ENCODE measurements at places on chromosomes 4 and X. TPM values are rescaled to one million over a fixed set of nuclear protein-coding genes. Genes with fewer than 3 reads are reported as not detected.

The QRFPR gene
- not detected for total RNA-seq

DNA sequence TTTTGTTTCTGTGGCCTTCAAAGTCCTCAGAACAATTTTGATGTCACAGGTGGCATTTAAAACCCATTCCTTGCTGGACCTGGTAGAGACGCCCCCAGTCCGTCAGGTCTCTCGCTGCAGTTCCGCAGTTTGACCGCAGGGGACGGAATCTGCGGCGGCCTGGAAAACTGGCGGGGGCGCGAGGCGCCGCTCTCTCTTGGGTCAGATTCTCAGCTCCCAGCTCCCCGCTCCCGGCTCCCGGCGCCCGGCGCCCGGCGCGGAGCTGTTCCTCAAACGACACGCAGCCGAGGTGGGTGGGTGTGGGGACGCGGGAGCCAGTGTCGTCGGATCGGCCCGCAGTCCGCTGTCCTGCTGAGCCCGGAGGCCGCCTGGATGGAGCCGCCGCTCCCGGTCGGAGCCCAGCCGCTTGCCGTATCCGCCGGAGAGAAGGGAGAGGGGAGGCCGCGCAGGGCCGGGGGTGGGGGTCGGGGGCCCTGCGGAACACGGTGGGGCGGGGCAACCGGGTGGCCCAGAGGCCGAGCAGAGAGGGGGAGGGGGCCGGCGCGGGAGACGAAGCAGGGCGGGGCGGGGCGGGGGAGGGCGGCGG is at the start of gene OCRL:
Gene OCRL (plus strand): TSS at position 192 of the 586 bp plus-strand sequence. CDS start 181 bp downstream, at position 373.
- DNase-seq = peak; percentile 80

- no peak for DNase-seq
These were observed 68.7 kb upstream of the AFAP1 start for GRCh38 chr4:8008391-8008790.

The RNF128 gene
- 3.0 TPM for total RNA-seq

DNA sequence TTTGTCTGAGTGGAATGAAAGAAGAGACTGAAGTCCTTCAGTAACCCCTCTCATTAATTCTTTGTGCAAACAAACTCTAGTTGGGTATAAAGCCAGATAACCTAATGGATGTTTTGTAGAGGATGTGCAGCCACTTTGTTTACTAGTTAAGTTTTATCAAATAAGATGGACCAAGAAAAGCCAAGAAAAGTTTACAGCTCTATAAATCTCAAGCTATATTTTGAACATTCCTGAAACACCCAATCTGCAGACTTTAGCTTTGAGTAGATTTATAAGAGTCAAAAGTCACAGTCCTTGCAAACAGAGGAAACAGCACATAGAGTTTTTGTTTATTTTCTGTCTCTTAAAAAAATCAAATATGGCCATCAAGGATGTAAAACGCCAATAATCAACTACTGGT is 452.9 kb downstream of the SPRY1 start:
- DNase-seq = no peak

DNA sequence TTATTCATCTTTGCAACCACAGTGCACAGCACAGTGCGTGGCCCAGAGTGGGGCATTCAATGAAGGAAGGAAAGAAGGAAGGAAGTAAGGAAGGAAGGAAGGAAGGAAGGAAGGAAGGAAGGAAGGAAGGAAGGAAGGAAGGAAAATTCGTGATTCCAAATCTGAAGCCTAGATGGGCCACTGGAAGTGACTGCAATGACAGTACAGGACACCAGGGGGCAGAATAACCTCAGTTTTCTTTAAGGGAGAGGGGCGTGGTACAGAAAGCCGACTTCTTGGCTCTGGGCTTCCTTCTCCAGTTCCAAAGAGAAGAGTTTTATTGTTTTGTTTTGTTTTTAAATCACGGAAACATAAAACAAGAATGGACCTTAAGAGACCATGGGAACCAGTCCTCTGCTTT is 47.8 kb downstream of the APLN start:
- DNase-seq = peak; percentile 75

DNA sequence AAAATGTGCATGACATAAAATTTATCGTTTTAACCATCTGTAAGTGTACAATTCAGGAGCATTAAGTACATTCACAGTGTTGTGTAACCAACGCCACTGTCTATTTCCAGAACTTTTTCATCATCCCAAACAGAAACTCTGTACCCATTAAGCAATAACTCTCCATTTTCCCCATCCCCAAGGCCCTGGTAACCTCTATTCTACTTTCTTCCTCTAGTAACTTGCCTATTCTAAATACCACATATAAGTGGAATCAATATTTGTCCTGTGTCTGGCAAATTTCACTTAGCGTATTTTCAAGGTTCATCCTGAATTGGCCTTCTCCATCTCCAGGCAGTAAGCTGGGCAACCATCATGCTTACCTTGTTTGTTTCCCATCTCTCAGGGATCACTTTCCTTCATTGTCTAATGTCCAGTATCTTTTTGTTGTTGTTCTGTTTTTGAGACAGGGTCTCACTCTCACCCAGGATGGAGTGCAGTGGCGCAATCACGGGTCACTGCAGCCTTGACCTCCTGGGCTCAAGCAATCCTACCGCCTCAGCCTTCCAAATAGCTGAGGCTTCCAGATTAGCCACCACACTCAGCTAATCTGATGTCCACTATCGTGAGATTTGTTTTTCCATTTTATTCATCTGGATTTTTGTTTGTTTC is 17.7 kb upstream of the GRIPAP1 start:
- no peak for DNase-seq

DNA sequence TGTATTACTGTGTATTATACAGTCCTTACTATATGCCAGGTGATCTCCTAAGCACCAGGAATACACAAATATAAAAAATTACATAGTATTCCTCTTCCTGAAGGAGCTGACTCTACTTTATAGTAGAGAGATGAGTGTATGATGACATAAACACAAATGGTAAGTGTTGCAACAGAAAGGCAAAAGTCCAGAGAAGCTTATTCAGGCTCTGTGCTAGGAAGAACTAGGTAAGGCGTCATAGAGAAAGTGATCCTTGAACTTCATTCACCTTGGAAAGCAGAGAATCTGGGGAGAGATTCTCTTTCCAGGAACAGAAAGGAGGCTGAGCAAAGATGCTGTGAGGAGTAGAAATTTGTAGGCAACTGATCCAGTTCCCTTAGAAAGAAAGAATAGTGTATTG is 115.0 kb upstream of the KCNIP4 start:
- no peak for DNase-seq

The TRIM60 gene
- not detected for total RNA-seq

DNA sequence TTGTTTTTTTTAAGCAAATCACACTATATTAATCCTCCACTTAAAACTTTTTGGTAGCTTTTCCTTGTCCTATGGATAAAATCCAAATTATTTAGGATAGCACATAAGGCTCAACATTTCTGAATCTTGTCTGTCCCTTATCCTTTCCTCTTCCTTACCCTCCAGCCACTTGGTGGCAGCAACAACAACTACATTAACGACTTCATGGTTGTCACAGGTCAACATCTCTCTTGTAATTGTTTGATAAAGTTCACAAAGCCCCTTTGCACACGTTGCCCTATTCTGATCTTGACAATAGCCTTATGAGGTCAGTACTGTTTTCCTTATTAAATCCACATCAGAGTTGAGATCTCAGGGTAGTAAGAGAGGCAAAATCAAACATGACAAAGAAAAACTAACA is 269.0 kb upstream of the PABPC4L start:
- DNase-seq = no peak

DNA sequence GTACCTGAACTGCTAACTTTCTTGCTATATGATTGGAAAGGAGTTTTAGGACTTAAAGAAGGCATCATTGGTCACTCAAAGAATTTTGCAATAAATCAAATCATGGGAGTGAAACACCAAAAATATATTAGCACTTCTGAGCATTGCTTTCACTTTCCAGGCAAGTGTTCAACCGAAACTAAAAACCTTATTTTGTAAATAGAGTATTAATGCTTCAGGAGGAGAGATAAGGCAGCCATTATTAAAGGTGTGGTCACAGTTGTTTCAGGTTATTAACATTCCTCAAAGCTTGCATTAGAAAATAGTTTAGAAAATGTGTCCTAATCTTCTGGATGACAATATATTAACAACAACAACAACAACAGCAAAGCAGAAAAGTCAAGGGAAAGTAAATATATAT is 92.3 kb upstream of the TLL1 start:
- DNase-seq = no peak

- DNase-seq = no peak
These were observed 905 bp downstream of the NSUN7 start for GRCh38 chr4:40750461-40751258.
